Naive thymus-derived CD8-positive, alpha-beta T cell (primary cell): ENCODE measurements at places on chromosomes 5 and 9. TPM values are rescaled to one million over a fixed set of nuclear protein-coding genes. Genes with fewer than 3 reads are reported as not detected.

MED27 gene
- 15.7 TPM for total RNA-seq

CLTA gene
- total RNA-seq = 56.7 TPM

HNRNPAB gene
- 82.5 TPM for total RNA-seq

SPAAR gene
- total RNA-seq = not detected

STPG3 gene
- total RNA-seq = not detected

GRK6 gene
- 181 TPM for total RNA-seq

SLC6A19 gene
- total RNA-seq = not detected

DNA sequence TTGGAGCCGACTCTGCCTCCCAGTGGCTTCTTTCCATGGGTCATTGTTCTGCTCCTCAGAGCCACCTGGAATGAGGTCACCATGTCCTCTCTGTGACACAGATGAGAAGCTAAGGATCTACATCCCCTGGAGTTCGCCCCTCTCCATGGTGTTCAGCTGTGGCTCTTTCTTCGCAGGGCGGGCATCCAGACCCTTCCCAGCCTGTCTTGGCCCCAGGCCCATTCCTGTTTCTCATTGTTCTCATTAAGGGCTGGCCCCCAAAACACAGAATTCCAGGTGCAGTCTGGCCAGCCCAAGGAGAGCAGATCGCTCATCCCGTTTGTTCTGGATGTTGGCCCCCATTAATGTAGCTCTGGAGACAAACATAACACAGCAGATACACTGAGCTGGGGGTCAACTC is 66.4 kb upstream of the COL15A1 start:
- no peak for DNase-seq

GRCh38 chr5:14167211-14167845 is 24.2 kb downstream of the TRIO start:
- no peak for DNase-seq

DNA sequence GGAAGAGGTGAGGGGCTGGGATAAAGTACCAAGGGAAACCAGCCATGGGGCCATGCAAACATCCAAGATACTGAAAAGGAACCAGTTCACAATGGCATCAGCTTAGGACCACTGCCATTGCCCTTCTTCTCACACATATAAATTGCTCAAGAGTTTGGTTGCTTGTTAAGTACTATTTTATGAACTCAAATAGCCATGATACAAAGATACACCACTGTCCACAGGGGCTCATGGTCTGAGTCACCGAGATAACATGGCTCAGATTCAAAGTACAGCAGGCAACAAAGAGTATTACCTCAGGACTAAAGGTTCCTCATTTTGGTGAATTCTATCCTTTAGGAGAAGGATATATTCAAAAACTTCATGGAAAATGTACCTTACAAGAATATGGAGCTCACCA is 55.6 kb downstream of the FANCC start:
- DNase-seq = no peak

GRCh38 chr5:59921816-59922215 is 28.3 kb upstream of the PDE4D start:
- DNase-seq = no peak

- no peak for DNase-seq
These were observed 52.4 kb downstream of the CDC14B start for GRCh38 chr9:96567203-96567700.

GRCh38 chr5:174571662-174572397 is 152.6 kb upstream of the MSX2 start:
- DNase-seq = no peak

- no peak for DNase-seq
These were observed 7.4 kb upstream of the SHROOM1 start for GRCh38 chr5:132837868-132838267.

- no peak for DNase-seq
These were observed 343.4 kb downstream of the DNAH5 start for GRCh38 chr5:13601112-13601511.

DNA sequence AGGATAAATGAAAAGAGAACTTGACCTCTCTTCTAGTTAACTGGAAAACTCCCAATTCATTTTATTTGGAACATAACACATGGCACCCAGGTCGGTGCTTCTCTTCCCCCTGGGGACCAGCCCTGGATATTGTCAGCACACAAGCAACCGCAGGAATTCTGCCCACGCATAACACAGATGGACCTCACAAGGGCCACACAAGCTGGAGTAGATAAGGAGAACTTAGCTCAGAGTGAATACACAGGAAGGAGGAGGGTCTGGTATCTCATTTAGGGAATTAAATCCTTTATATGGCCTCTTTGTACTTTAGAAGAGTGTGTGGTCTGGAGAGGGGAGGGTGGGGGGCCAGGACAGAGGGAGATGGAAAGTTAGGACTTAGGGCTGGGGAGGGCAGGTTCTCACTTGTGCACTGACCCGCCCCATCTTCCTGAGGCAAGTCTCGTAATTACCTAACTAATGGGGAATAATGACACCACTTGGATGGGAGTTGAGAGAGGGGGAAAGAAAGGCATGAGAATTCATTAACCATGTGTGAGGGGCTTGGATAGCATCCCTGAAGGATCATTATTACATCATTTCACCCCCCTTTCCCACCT is 341.2 kb upstream of the WWC1 start:
- no peak for DNase-seq

DNA sequence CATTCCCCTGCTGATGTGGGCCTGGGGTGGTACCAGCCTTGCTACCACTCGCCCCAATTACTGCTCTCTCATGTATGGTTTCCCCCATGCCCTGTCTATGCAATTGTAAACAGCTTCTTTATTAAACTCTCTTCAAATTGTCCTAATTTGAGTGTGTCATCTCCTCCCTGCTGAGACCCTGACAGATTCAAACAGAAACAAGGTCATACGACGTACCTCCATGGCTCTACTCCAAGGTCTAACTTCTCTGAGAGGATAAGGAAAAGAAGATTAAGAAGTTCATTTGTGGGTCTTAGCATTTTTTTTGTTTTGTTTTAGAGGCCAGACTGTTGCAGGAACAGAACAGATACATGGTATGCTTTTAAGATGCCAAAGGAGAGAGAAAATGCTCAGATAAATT is 38.0 kb downstream of the ABITRAM start:
- no peak for DNase-seq

GRCh38 chr5:82538339-82539034 is 260.3 kb upstream of the RPS23 start:
- no peak for DNase-seq

DNA sequence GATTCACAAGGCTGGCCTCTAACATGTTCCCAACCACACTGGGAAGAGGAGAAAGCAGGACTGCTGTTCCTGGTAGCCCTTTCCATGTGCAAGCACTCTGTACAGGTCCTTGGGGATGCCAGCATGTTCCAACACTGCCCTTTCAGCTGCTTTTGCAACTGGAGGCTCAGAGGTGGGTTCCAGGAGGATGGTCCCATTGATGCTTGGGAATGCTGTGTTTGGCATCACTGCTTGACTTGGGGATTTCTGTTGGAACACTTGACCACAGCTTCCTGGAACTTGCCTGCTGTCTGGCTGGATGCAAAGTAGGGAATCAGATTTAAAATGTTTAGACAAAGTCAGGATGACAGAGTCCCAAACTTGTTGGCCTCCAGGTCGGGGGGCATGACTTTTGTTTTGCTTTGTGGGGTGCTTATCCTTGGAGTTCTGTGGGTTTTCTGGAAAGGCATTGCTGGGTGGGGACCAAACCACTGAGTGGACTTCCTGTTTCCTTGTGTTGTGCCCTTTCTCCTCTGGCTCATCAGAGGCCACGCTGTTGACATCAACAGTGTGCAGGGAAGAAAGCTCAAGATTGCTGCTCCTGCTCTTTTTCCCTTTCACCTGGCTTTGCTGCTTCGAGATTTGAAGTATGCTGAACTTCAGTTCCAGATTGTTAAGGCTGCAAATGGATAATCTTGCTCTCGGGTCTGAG is 148.5 kb upstream of the RPS23 start:
- DNase-seq = no peak

GRCh38 chr9:2230362-2230761 is 215.2 kb downstream of the SMARCA2 start:
- no peak for DNase-seq

GRCh38 chr9:88196142-88196790 is 58.0 kb upstream of the SPATA31C2 start:
- no peak for DNase-seq

GRCh38 chr9:89021154-89021803 is 30.0 kb downstream of the S1PR3 start:
- DNase-seq = no peak

GRCh38 chr9:127293767-127294166 is 29.2 kb downstream of the GARNL3 start:
- DNase-seq = no peak

DNA sequence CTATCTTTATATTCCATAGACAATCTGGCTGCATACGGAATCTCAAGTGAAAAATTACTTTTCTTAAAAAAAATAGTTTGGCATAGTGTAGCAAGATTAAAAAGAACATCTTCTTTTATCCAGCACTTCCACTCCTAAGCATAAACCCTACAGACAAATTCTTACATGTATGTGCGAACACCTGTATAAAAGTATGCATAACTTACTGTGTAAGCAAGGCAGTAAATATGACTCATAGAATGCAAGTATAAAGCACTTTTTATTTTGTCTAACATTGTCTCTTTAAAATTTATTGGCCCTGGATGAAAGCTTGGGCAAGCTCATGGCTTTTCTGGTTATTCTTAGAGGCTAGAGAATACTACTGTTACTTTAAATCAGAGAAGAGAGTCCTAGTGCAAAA is 86.4 kb downstream of the MSX2 start:
- no peak for DNase-seq

- DNase-seq = no peak
These were observed 140.2 kb downstream of the ADAMTSL1 start for GRCh38 chr9:18614116-18614515.

- DNase-seq = no peak
These were observed 78.3 kb upstream of the IL17B start for GRCh38 chr5:149457393-149457763.

DNA sequence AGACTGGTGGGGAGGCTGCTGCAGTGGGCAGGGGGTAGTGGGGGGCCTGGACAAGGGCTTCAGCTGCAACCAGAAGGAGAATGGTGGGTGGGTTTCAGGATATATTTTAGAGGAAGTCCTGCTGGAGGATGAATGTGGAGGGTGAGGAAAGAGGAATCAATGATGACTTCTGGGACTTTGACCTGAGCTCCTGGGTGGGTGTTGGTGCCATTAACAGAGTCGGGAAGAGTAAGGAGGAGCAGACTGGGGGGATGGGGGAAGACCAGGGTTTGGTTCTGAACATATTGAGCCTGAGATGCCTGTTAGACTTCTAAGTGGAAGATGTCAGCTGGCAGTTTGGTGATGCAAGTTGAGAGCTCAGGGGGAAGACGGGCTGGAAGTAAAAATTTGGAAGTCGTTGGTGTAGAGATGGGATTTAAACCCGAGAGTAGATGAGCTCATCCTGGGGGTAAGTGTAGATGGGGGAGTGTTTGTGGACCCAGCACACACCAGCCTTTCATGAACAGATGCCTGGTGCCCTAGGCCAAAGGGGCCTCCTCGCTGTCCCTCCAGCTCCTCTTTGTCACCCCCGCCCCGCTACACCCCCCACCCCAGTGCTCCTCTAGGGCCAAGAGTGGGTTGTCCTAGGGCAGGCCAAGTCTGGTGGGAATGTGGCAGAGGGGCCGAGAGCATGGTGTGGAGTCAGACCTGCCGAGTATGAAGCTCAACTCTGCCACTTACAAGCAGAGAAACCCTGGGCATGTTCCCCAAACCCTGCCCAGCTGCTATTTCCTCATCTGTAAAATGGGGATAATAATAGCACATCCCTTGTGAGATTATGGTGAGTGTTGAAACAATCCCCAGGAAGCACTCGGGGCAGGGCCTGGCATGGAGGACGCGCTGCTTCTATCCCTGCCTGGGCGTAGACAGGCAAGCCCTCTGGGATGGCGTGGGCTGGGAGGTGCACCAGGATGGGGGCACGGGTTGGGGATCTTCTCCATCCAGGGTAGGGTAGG is 4.0 kb downstream of the DNM1 start:
- DNase-seq = no peak

GRCh38 chr9:29297592-29297991 is 1724.3 kb upstream of the C9orf72 start:
- DNase-seq = no peak

GRCh38 chr5:115079924-115080623 is 89.6 kb downstream of the TRIM36 start:
- no peak for DNase-seq

DNA sequence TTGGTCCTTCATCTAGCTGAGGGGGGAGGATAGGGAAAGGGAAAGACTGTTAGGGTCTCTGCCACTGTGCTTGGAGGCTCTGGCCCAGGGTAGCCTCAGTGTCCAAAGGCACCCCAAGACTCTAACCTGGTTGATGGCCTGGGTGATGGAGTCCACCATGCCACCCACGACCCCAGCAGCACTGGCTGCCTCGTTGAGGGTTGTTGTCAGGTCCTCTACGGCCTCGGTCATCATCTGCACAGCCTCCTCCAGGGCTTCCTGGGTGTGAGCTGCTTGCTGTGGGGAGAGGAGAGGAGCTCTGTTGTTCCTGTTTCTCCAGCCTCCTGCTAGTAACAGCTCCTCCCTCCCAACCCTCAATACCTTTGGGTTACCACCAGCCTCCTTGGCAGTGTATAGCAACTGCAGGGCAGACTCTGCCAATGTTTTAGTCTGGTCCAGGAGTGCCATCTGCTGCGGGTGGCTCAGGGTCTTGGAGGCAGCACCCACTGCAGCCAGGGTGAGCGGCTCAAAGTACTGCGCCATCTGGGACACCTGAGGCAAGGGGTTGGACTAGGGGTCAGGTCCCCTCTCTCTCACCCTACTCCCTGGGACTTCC is 16.2 kb upstream of the TPM2 start:
- no peak for DNase-seq

GRCh38 chr5:24141046-24141445 is 503.7 kb downstream of the CDH10 start:
- DNase-seq = no peak

DNA sequence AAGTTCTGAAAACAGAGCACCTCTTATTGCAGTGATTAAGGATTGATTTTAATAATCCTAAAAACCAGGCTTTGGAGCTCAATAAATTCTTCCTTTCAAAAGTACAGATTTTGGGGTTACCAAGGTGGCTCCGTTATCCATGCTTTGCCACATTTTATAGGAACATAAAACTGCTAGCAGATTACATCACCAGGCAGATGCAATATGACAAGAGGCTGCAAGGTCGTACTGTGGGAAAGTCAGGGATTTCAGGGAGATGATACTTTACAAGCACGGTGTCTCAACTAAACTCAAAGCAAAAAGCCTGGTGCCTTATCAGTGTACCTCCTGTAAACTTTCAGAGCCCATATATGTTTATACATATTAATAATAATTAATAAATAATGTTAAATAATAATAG is 28.6 kb downstream of the ADAMTSL1 start:
- no peak for DNase-seq
